AG09309 (cell line): ENCODE measurements at places on chromosomes 3 and 15.

DNA sequence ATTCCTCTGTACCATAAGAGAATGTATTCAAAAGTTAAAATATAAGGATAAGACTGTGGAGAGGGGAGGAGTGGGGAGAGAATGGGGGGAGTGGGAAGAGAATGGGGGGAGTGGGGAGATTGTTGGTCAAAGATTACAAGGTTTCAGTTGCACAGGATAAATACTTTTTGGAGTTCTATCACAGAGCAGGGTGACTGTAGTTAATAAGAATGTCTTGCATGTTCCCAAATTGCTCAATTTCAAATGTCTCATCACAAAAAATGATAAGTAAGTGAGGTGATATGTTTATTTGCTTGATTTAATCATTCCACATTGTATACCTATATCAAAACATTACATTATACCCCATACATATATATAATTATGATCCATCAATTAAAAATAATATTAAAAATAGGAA, 23.0 kb upstream of the MEF2A start:
- DNase-seq, result no peak

- no peak for DNase-seq
These were observed 62.8 kb downstream of the NBEAL2 start for GRCh38 chr3:47042231-47042791.

- no peak for DNase-seq
These were observed 13.3 kb upstream of the SRPRB start for GRCh38 chr3:133792171-133792763.

GRCh38 chr3:173750095-173750494, 352.6 kb downstream of the NLGN1 start:
- peak; percentile 50 for DNase-seq

DNA sequence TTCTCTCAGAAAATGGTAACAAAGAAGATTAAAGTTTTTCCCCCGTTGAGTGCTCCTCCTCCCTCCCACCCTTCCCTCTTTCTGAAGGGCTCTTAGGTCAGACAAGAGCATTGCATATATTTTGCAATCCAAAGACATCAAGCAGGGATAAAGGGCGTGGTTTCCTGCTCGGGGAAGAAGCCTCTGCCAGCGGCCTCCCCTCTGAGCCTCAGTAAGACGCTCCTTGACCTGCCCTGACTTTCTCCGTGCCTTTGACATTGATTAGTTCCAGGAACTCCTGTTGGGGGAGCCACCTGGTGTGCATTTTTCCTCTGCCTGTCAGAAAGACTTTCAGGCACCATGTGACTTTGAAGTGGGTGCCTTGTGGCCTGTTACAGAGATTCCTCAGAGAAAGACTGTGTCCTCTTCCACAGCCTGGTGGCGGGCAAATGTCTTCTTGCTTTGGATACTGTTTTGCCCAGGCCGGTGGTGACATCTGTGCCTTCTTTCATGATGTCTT, 87.2 kb upstream of the TBL1XR1 start:
- no peak for DNase-seq

DNA sequence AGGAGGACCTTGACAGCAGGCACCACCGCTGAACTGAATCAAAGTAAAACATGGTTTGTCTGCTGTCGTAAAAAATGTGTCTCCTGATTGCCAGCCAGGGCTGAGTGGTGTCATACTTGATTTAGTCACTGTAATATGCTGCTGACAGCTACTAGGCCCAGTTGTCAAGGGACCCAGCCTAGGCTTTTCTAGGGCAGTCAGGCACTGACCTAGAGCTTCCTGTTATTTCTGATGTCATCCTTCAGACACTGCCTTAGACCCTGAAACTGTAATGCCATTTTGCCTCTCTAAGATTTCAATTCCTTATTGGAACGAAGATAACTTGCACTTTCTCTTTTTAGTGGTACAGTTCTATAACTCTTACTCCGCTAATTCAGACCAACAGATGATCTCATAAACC, 2.6 kb upstream of the MRPL3 start:
- no peak for DNase-seq

DNA sequence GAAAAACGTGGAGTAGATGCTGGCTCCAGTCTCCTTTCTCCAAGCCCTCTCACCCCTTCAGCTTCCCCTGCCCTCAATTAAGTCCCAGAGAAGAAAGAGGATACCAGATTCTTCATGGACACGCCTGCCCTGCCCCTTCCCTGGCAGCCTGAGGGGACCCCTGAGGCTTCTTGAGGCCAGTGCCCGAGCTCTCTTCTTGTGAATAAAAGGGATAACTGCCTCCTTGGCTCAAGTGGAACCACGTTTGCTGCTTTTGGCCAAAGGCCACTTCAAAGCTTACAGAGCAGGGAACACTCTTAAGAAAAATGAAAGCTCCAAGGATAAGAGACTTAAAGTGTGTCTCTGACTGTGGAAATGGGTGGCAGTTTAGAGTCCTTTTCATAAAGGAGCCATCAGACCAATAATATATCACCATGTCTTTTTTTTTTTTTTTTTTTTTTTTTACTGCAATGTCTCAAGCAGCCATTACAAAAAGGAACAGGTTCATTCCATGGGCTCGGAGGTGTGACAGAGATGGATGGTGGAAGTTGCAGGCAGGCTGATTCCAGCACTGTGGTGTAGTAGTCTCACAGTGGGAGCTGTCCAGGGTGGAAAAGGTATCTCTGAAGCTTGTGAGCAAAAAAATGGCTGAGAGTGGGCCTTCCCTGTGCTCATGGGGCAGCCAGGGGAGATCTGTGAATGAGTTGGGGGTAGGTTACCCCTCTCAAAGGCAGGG, 108.8 kb downstream of the SEMA5B start:
- no peak for DNase-seq

GRCh38 chr3:56379723-56380287, 88.5 kb downstream of the ERC2 start:
- DNase-seq, result no peak

DNA sequence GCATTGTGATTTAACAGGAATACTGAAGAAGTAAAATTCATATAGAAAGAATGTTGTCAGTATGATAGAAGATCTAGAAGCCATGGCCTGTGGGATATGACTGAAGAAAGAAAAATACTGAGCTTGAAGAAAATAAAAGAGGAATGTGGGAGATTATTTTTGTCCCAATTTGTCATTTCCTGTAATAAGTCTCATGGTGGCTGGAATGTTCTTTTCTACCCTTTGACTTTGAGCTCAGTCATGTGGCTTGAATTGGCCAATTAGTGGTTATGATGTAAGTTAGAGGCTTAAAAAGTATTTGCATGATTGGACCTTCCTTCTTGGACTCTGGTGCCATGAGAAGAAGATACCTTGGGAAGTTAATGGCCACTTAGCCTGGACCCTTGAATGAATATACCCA, 14.1 kb downstream of the APH1B start:
- DNase-seq, result peak; percentile 74

GRCh38 chr3:98002717-98003116, 30.5 kb upstream of the RIOX2 start:
- no peak for DNase-seq

DNA sequence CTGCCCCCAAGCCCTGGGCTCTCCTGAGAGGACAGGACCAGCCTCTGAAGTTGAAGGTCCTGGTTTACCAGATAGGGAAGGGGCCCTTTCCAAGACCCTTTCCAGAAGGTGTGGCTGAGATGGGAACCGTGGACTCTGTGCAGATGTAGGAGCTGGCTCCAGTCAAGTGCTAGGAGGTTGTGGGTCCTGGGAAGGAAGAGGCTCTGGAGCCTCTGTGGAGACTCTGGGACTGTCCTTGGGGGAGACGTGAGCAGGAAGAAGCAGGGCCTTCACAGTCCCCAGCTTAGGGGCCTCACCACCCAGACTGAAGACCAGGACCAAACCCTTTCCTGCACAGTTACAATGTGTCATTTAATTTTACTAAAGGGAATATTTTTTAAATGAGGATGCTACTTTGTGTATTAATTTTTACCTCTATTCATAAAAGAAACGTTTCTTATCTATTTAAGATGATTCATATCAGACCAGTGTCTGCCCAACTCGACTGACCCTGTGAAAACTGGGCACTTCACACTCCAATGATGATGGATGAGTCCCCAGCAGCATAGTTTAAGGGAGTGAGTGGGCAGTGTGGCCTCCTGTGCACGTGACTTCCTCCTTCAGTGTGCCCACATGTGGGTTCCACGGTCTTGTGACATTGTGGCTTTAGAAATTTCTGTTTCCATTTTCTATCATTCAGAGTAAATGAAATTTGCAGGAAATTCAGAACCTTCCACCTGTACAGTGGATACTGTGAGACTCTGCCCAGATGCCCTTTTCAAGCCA, 10.9 kb downstream of the CCR5AS start:
- DNase-seq, result no peak

- DNase-seq, result no peak
These were observed 348.8 kb downstream of the CGGBP1 start for GRCh38 chr3:87710028-87710427.

- no peak for DNase-seq
These were observed 47.0 kb downstream of the MYO9A start for GRCh38 chr15:72070817-72071447.

GRCh38 chr15:80996247-80996646, 4.5 kb upstream of the TLNRD1 start:
- no peak for DNase-seq

DNA sequence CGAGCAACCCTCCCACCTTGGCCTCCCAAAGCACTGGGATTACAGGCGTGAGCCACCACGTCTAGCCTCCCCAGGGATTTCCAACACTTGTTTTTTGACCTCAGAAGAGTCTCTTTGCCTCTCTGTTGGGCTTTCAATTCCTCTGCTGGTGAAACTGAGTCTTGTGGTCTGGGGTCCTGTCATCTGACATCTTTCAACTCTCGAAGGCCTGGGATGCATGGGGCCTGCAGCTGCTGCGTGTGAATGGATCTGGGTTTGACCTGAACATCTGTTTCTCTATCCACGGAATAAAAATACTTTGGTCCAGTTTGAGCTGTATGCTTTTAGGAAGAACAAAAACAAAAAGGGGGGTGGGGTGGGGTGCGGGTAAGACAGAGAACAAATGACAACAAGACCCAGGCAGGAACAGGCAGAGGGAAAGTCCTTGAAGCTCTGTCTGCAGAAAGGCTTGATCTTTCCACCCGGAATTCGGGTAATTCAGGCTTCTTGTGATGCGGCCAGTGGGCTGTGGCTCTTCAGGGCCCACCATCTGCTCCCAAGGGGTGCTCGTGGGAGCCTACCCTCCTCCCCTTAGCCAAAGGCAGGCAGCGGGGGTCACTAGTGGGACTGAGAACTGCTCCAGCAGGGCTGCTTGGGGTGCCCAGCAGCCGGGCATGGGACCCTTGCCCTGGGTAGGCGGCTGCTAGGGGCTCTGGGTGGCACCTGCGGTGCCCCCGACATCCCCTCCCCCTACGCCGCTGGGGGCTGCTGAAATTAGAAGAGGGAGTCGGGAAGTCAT, 71.5 kb downstream of the SLC12A8 start:
- DNase-seq, result no peak

DNA sequence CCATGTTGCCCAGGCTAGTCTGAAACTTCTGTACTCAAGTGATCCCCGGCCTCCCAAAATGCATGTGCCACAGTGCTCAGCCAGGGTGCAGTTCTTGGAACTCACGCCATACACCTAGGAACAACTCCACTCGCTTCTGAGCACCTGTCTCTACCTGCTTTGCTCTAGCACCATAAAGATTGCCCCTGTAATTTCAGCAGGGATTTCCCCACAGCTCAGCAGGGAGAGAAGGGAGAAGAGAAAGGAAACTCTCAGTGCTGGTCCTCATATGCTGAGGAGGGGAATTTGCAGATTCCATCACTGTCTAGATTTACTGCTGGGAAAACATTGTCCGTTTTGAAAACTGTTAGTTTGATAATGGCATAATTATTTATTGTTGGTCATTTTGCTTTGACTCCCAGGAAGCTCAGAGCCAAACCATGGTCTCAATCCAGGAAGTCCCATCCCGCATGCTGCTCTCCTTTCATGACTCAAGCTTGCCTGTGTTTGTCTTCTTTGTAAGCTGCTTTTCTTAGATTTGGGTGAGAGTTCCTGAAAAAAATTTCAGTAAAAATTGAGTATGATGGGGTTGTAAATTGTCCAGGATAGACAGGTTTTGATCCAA, 24.2 kb downstream of the TRIM71 start:
- DNase-seq, result no peak

- DNase-seq, result no peak
These were observed 83.6 kb upstream of the TSEN2 start for GRCh38 chr3:12400616-12401194.

DNA sequence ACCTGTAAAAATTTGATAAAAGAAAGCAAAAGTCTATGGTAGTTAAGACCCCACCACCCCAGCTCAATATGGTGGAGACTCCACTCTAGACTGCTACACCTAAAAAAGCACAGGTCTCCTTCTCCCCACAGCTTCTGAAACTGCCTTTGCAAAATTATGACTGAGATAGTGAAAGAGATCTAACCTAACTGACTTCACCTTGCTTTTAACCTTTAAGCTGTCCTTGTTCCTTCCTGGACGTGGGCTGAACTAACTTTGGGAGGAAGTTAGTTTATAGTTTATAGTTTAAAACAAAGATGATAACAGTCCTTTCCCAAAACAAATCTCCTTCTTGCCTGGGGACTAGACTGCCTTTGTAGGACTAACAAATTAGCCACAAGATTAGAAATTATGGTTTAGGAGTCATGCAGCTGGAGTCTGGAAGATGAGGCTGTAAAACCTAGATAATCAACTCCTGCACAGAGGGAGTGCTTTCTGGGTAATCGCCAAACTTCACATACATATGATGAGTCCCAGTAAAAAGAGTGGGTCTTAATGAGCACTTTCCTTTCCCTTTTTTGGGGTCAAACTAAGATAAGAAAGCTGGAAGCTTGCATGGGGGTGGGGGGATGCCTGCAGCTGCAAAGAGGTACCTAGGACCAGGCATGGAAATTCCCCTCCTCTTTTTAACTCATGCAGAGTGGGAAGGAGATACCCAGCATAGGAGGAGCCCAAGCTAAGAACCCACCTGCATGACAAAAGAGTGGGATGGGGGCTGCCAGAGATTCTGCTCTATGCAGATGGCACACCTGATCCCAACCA, 17.5 kb downstream of the CCR8 start:
- no peak for DNase-seq

GRCh38 chr3:101010296-101010695, 17.1 kb upstream of the ABI3BP start:
- DNase-seq, result peak; percentile 87

- DNase-seq, result no peak
These were observed 291.5 kb upstream of the ARHGEF26 start for GRCh38 chr3:153829606-153830170.
